ENCODE measurements at places on chromosomes 2 and 18.

DNA sequence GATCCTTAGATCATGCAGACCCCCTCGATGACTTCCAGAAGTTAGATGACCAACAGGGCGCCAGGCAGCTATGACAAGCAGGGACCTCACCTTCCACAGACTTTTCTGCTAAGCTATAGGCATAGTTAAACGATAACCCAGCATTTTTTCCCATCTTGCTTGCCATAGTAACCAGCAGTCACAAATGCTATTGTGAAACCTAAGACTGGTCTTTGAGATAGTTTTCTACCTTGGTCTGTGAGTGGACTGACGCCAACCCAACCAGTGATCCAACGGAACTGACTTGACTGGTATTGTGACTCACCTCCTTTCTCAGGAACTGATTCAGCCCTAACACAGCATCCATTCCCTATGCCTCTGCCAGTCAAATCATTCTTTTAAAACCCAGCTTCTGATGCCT lies 361.2 kb downstream of the LRRTM4 start:
- no peak for DNase-seq

DNA sequence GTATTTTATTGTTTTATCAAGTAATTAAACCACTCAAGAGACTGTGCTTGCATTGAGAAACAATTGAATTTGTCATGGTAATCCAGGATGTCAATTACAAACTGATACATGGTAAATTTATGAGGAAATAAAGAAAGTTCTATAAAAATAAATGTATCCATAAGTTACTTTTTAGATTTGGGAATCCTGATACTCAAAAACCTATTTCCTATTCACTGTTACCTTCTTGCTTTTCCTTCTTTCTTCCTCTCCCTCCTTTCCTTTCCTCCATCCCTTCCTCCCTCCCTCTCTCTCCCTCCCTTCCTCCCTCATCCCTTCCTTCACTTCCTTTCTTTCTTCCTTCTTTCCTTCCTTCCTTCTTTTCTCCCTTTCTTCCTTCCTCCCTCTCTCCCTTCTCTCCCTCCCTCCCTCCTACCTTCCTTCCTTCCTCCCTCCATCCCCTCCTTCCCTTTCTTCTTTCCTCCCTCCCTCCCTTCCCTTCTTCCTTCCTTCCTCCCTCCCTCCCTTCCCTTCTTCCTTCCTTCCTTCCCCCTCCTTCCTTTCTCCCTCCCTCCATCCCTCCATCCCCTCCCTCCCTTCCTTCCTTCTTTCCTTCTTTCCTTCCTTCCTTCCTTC lies 1299.1 kb upstream of the ZEB2 start:
- DNase-seq: no peak

GRCh38 chr2:45707661-45708060 lies 56.2 kb downstream of the PRKCE start:
- no peak for DNase-seq

GRCh38 chr2:43104763-43105162 lies 121.6 kb downstream of the ZFP36L2 start:
- no peak for DNase-seq

GRCh38 chr2:100197631-100198153 lies 55.3 kb upstream of the AFF3 start:
- DNase-seq: no peak

DNA sequence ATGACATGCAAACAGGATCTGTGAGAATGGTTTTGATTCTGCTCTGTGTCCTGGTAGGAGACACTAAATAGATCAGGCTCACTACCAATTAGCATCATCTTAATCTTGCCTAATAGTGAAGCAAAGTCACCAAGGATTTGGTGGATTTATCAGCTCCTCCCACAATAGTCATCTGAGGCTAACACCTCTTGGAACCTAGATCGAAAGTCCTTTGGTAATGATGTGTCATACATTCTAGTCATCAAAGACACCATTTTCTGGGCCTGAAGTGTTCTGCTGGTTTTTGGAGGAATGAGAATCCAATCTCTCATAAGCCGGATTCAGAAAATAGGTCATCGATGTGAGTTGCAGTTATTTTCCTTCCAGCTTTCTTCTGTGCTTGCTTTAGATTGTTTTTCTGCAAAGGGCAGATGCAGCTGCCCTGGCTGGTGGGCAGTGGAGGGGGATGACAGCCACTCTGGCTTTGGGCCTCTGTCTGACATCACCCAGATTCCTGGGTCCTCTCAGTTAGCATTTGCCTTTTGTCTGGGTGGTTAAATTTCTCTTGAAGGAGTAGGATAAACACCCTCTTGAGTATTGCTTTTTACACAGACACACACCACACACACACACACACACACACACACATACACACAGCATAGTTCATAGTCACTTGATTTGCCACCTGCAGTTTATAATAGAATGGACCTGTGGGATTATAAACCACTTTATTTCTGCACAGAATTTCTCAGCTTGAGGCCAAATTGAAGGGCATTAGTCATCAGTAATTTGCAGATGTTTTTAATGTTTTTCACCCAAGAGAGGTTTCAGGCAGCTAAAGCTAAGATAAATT lies at the start of gene MYO3B:
TSS of gene MYO3B (plus strand) at position 198 of the 832 bp plus-strand sequence. CDS start at position 339, 141 bp downstream.
- DNase-seq: no peak

GRCh38 chr2:213057977-213058376 lies 93.4 kb downstream of the IKZF2 start:
- no peak for DNase-seq

DNA sequence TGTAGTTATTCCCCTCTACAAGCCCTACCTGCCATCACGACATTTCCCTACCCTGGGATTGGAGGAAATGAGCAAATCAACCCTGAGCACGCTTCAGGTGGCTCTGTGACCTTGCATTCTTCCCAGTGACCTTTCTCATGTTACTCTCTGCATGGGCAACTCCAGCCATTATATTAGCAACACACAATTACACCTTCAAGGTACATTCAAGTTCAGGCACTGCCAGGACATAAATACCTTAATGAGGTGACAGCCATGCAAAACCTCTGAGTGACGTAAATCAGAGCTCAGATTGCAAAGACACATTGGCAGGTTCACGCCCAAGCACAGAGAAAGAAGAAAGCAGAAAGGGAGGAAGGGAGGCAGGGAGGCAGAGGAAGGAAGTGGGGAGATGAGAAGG lies 68.7 kb upstream of the ALK start:
- no peak for DNase-seq

DNA sequence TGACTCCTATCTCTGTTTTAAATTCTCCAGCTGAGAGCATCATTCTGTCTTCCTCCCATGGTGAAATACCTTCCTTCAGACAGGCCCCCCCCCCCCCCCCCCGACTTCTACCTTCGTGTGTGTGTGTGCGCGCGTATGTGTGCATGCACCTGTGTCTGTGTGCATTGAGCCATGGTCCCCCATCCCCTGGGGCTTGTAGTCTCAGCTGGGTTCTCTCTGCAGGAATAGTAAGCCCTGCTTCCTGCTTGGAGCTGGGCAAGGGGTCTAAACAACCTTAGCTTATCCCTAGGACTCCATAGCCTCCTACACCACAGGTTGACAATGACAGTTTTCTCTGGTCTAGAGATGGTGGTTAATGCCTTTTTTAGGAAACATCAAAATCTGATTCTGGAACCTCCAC lies 427.5 kb upstream of the KLHL29 start:
- DNase-seq: no peak

DNA sequence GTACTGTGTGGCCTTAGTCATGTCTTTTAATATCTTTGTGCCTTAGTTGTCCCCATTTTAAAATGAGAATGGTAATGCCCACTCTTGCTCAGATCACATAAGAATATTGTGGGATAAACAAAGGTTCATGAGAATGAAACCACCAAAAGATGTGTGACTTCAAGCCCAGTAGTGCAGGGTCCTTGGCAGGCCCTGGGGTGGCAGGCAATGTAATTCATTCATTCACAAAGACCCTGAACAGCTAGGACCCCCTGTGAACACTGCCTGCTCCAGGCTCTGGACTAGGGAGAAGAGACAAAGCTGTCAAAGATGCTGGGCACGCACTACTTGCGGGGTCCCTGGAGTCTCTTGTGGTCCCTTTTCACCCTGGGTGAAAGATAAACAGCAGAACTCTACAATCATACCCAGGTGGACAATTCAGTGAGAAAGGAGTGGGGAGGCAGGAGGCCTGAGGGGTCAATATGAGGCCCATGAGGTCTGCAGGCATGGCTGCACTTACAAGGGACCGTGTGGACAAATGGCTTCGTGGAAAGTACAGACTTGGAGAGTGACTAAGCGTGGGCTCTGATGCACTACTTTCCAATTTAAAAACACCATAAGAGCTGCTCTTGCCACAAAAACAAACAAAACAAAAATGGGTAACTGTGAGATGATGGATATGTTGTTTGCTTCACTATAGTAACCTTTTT lies 136.1 kb downstream of the SMAD7 start:
- no peak for DNase-seq

- DNase-seq: no peak
Measured at GRCh38 chr2:163554864-163555263, 180.9 kb downstream of the FIGN start.

DNA sequence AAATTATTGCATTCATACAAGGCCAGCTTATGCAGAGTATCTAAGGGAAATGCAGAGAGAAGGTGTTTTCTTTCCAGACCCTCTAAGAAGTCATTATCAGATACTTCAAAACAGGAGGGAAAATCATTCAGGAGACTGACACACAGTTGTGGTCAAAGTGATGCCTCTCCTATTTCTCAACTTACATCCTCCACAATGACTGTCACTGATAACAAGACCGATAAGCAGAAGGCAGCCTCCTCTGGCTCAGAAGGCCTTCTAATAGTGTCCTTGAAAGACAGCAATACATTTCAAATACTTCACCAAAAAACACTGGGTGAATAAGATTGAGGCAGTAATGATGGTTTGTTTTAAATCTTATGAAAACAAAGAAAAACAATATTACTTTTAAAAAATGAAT lies 199.7 kb downstream of the PIEZO2 start:
- no peak for DNase-seq

GRCh38 chr18:24846138-24846537 lies 385.7 kb downstream of the HRH4 start:
- DNase-seq: no peak

DNA sequence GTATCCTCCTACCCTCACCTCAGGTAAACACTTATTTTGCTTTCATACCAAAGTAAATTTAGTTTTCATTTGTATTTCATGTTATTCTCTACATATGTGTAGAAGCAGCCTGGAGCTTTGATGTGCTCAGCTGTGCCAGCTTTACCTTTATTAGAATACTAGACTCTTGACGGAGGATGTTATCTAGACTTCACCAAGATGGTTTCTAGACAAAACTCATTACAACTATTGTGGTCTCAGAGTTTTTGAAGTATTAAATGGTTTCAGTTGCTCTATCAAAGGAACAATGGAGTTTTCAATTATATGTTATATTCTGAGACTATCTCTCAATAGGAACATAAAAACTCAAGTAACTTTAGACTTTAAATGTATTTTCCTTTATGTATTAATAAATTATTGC lies 5.0 kb upstream of the IL18RAP start:
- DNase-seq: no peak

DNA sequence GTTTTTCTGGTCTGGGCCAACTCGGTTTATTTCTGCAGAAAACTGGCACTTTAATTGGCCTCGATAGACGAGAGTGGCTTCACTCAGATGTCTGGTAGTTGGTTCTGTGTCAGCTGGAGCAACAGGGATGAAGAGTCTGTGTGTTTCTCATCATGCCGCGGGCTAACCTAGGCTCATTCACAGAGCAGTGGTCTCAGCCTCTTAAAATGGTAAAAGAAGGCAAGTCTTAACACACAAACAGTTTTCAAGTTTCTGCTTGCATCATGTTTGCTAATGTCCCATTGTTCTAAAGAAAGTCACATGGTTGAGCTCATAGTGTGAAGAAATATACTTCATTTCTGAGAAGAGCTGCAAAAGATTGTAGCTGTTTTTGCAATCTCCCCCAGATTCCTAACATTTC lies 37.5 kb upstream of the ANXA4 start:
- DNase-seq: no peak

DNA sequence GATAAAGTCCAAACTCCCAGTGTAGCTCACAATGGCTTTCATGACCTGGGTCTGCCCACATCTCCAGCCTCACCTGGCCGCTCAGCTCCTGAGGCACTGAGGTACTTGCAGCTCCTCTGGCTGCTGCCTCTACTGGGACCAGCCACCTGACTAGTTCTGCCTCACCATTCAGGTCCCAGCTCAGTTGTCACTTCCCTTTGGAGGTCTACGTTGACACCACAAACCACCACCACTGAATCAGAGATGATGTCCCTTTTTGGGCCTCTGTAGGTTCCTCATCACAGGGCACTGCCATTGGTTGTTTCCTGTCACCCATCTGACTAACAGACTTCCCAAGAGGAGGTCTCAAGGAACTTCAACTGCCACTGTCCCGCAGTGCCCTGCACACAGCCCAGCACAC lies 21.2 kb downstream of the SPP2 start:
- DNase-seq: no peak

DNA sequence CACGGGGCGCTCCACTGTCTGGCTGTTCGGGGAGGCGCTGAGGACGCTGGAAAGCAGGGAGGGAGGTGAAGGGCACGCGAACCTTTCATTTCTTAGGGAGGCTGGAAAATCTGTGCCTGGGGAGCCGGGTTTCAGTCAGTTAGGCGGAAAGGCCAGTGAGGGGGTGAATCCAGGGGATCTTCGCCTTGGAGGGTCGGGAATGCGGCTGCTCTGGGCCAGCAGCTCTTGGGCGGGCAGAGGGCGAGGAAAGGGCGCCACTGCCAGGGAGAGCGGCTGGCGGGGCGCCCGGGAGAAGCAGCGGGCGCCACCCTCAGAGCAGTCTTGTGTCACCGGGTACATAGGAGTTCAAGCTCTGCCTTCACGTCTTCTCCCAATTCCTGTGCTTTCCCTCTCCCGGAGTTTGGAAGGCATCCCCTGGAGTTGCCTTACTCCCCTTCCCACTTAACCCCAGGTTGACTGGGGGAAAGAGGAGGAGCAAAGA lies 1.4 kb downstream of the CCDC85A start:
- DNase-seq: no peak

DNA sequence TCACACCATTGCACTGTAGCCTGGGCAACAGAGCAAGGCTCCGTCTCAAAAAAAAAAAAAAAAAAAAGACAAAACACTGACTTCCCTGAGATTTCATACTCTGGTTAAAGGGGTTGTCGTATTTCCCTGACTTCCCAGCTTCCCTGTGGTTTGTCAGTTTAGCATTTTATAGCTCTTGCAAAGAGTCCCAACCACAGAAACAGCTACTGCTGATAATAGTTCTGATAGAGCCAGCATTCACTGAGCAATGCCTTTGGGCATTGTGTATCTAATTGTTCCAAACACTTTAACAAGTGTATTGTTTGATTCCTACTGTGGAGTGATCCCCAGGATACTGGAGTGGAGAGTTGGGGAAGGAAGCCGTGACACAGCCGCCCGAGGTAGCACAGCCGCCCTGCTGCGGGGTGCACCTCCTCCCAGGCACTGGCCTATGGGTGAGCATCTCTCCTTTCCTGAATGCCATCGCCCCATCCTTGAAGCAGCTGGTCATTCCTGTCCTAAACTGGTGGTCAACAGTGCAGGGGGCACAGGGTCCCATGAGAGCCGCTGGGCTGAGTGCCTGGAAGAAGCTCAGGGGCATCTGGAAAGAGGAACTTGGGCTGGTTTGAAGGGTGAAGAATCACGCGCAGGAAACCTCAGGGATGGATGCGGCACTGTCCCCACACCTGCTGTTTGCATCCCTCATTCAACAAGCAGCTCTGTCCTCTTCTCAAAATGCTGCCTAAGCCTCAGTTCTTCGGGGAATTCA lies 81.0 kb upstream of the TMEM18 start:
- no peak for DNase-seq

- DNase-seq: no peak
Measured at GRCh38 chr18:76376668-76377358, 118.2 kb downstream of the ZNF516 start.
